ENCODE measurements at places on chromosomes 3 and 15. TPM values are rescaled to one million over a fixed set of nuclear protein-coding genes. Genes with fewer than 3 reads are reported as not detected.
A peak's percentile ranks its signal among the peaks of the same experiment; 100 is the strongest.

- no peaks in the 10 kb centered on the region for H3K27me3 ChIP-seq
- peaks cover 6% of the 10 kb centered on the region for H3K4me1 ChIP-seq
- no peak overlapping the region for H3K27ac ChIP-seq
- H3K4me3 ChIP-seq, result no peak overlapping the region
- no peaks in the 10 kb centered on the region for H3K36me3 ChIP-seq
These were observed 75.9 kb downstream of the RFTN1 start for GRCh38 chr3:16437640-16438039.

GRCh38 chr3:152328841-152329240, 60.1 kb downstream of the MBNL1 start:
- no peak for DNase-seq
- no peak overlapping the region for H3K27ac ChIP-seq
- no peaks in the 10 kb centered on the region for H3K36me3 ChIP-seq
- H3K27me3 ChIP-seq, result no peaks in the 10 kb centered on the region
- 0 out of 2 replicates have a peak overlapping the region, but pooled peaks have one; percentile 18 for H3K4me3 ChIP-seq

Gene DIPK2A
- 0.03 TPM for polyA plus RNA-seq

GRCh38 chr3:71104121-71104541, 479.4 kb downstream of the FOXP1 start:
- peaks cover 64% of the 10 kb centered on the region for H3K4me1 ChIP-seq
- H3K27ac ChIP-seq, result peak overlapping the region; percentile 96
- DNase-seq, result no peak
- H3K4me3 ChIP-seq, result no peak overlapping the region

DNA sequence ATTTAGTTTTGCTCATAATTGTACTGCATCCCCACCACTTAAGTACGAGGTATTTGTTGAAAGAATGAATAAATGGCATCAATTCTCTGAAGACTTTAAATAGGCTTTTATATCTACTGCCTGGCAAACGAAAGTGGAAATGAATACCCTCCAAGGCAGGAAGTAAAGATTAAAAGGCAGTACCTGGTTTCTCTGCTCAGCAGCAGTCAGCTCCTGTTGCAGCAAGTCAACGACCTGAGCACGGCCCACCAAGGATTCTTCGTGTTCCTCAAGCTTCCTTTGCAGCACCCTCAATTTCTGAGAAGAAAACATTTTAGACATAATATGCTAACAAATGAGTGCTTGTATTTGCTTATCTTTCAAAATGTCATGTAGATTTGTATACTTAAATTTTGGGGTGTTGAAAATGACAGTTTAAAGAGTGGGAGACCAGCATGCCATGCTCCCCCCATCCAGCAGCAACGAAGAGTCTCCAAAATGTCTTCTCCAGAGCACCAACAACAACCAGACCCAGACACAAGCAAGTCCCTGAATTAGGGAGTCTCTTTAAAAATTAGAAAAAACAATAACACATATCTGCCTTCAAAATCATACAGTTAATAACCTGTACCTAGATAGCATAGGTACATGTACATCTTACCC, 31.2 kb downstream of the GOLGB1 start:
- H3K4me3 ChIP-seq, result no peak overlapping the region
- no peak for DNase-seq
- H3K4me1 ChIP-seq, result no peaks in the 10 kb centered on the region
- no peaks in the 10 kb centered on the region for H3K27me3 ChIP-seq
- no peak overlapping the region for H3K27ac ChIP-seq

GRCh38 chr3:65873028-65873427, 165.7 kb downstream of the MAGI1 start:
- H3K4me3 ChIP-seq, result no peak overlapping the region
- DNase-seq, result no peak
- peaks cover 6% of the 10 kb centered on the region for H3K4me1 ChIP-seq
- no peaks in the 10 kb centered on the region for H3K27me3 ChIP-seq
- H3K27ac ChIP-seq, result no peak overlapping the region

GRCh38 chr3:148903022-148903442, 37.9 kb downstream of the CPA3 start:
- peaks cover 5% of the 10 kb centered on the region for H3K4me1 ChIP-seq
- no peak overlapping the region for H3K4me3 ChIP-seq
- H3K27me3 ChIP-seq, result no peaks in the 10 kb centered on the region
- DNase-seq, result no peak

Gene NMB
- polyA plus RNA-seq, result 6.5 TPM

Gene SPINK8
- polyA plus RNA-seq, result not detected

Gene ZNF502
- 3.2 TPM for polyA plus RNA-seq

- H3K27ac ChIP-seq, result peak overlapping the region; percentile 43
- peaks cover 20% of the 10 kb centered on the region for H3K36me3 ChIP-seq
- DNase-seq, result no peak
These were observed 7.6 kb downstream of the CHSY1 start for GRCh38 chr15:101244036-101244781.

- no peak for DNase-seq
- peaks cover 8% of the 10 kb centered on the region for H3K4me1 ChIP-seq
- no peaks in the 10 kb centered on the region for H3K27me3 ChIP-seq
- no peak overlapping the region for H3K27ac ChIP-seq
- no peak overlapping the region for H3K4me3 ChIP-seq
- no peaks in the 10 kb centered on the region for H3K36me3 ChIP-seq
These were observed 60.1 kb downstream of the MGLL start for GRCh38 chr3:127762077-127762786.

DNA sequence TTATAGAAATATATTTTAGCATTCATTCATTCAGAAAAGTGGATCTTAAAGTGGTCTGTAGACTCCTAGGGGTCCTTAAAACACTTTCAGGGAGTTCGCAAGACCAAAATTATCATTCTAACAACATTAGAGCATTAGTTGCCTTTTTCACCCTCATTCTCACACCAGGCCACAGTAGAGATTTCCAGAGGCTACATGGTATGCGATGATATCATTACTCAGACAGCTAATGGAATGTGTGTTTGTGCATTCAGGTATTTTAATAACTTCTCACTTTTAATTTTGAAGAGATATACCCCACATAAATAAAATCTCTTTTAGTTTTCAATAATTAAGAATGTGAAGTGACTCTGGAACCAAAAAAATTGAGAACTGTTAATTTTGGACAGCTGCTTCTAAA, 206.9 kb downstream of the NSUN3 start:
- no peak overlapping the region for H3K4me3 ChIP-seq
- H3K4me1 ChIP-seq, result no peaks in the 10 kb centered on the region
- H3K36me3 ChIP-seq, result no peaks in the 10 kb centered on the region
- no peak overlapping the region for H3K27ac ChIP-seq
- H3K27me3 ChIP-seq, result no peaks in the 10 kb centered on the region

GRCh38 chr3:38019658-38020341, 9.6 kb downstream of the PLCD1 start:
- H3K36me3 ChIP-seq, result peaks cover 19% of the 10 kb centered on the region
- DNase-seq, result no peak
- no peak overlapping the region for H3K4me3 ChIP-seq
- no peak overlapping the region for H3K27ac ChIP-seq
- H3K4me1 ChIP-seq, result no peaks in the 10 kb centered on the region
- no peaks in the 10 kb centered on the region for H3K27me3 ChIP-seq

GRCh38 chr3:7075117-7075516, 214.2 kb downstream of the GRM7 start:
- no peaks in the 10 kb centered on the region for H3K4me1 ChIP-seq
- no peaks in the 10 kb centered on the region for H3K36me3 ChIP-seq
- no peaks in the 10 kb centered on the region for H3K27me3 ChIP-seq

- H3K36me3 ChIP-seq, result no peaks in the 10 kb centered on the region
- no peaks in the 10 kb centered on the region for H3K4me1 ChIP-seq
- no peak overlapping the region for H3K4me3 ChIP-seq
These were observed 120.0 kb downstream of the TMCO5A start for GRCh38 chr15:38054488-38054887.

DNA sequence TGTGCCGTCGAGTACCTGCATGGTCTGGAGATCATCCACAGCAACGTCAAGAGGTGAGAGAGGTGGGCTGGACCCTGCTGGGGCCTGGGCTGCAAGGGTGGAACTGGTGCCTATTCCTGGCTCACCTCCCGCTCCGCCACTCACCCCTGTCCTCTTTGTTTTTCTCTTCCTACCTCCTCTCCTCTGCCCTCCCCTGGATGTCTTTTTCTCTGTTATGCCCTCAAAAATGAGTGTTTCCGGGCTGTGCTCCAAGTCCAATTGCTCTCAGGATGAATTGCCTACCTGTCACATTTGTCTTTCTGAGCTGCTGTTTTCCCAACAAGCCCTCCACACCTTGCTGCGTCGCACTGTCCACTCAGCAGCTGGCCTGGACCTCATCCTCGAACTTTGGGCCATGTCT, 28.5 kb upstream of the TATDN2 start:
- 0 out of 2 replicates have a peak, but pooled peaks cover 1% of the 10 kb centered on the region for H3K4me1 ChIP-seq
- H3K4me3 ChIP-seq, result no peak overlapping the region
- H3K36me3 ChIP-seq, result peaks cover 15% of the 10 kb centered on the region
- no peaks in the 10 kb centered on the region for H3K27me3 ChIP-seq

Gene KIF23
- polyA plus RNA-seq, result 23.3 TPM

DNA sequence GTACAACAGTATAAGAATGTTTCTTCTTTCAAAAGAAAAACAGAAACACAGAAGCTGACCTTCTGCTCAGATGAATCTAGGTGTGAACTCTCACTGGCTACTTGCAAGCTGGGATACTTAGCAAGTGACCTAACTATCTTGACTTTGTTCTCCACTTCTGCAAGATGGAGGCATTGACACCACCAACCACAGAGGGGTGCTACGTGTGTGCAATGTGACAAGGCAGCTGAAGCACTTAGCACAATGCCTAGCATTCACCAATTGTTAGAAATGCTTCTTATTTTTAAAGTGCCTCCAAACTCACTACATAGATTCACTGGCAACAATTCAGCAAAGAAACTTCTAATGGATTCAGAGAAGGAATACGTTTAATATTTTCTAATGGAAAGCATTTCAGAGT, 331.4 kb upstream of the WNT5A start:
- no peak for DNase-seq
- no peaks in the 10 kb centered on the region for H3K27me3 ChIP-seq
- H3K27ac ChIP-seq, result no peak overlapping the region
- no peaks in the 10 kb centered on the region for H3K4me1 ChIP-seq

Gene CCNB2
- 46.6 TPM for polyA plus RNA-seq

Gene CLDN1
- 1.8 TPM for polyA plus RNA-seq

- peaks cover 32% of the 10 kb centered on the region for H3K36me3 ChIP-seq
- no peaks in the 10 kb centered on the region for H3K4me1 ChIP-seq
- H3K27me3 ChIP-seq, result no peaks in the 10 kb centered on the region
- no peak for DNase-seq
- H3K27ac ChIP-seq, result no peak overlapping the region
These were observed 32.1 kb downstream of the HERC2 start for GRCh38 chr15:28289694-28290463.

DNA sequence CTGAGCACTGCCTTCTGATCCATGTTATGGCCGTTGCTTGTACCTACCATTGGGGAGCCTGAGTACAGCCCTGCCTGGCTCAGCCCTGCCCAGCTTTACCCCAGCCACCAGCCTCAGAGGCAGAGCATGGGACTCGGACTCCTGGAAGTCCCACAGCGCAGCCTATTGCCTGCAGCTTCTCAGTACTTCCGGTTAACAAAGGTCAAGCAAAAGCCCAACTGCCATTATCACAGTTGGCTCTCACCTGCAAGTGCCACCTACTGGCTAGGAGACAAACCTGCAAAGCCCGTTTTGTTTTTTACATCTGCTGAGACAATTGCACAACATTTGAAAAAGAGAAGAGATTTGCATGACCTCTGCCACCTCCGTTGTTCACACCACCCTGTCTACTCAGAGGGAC, 1081.7 kb downstream of the NAALADL2 start:
- no peak overlapping the region for H3K4me3 ChIP-seq
- DNase-seq, result no peak
- no peak overlapping the region for H3K27ac ChIP-seq

DNA sequence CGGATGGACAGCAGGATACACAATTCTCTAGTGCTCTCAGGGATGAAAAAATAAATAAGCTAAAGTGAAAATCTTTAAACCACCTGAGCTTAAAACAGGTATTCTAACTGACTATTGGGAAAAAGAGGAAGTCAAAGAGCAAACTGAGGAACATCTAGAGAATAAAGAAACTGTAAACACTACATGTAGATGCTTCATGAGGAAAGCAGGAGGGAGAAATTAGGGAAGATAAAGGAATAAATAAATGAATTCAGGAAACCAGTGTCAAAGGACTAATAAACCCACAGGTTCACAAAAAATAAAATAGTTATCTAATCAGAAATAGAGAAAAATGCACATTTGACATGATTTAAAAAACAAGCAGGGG, 525 bp upstream of the MCCC1 start:
- H3K27me3 ChIP-seq, result no peaks in the 10 kb centered on the region
- peaks cover 13% of the 10 kb centered on the region for H3K4me1 ChIP-seq
- no peak for DNase-seq
- H3K4me3 ChIP-seq, result peak overlapping the region; percentile 96
- H3K36me3 ChIP-seq, result no peaks in the 10 kb centered on the region

Gene SLC9C1
- not detected for polyA plus RNA-seq

DNA sequence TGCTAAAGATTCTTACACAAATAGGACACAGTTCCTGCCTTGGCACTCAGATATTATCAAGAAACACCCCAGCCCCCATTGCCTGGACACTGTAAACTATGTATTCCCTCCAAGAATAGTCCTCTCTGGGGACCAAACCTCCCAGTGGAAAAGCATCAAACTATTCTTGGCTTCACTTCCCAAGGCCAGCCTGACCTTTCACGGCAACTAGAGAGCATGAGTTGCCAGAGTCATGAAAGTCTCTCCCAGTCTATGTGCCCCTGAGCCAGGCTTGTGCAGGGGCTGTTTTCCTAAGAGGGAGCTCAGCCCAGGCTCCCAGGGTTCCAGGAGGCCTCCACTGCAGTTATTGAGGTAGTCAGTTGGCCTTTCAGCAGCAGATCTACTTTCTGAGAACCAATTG, 251.9 kb upstream of the TGFBR2 start:
- no peak overlapping the region for H3K27ac ChIP-seq
- no peaks in the 10 kb centered on the region for H3K36me3 ChIP-seq
- no peak overlapping the region for H3K4me3 ChIP-seq
- H3K4me1 ChIP-seq, result peaks cover 5% of the 10 kb centered on the region
- no peaks in the 10 kb centered on the region for H3K27me3 ChIP-seq

- no peak overlapping the region for H3K27ac ChIP-seq
- no peaks in the 10 kb centered on the region for H3K4me1 ChIP-seq
- H3K27me3 ChIP-seq, result 0 out of 2 replicates have a peak, but pooled peaks cover 4% of the 10 kb centered on the region
- no peaks in the 10 kb centered on the region for H3K36me3 ChIP-seq
These were observed 47.0 kb downstream of the GRK7 start for GRCh38 chr3:141810161-141810560.

- no peak for DNase-seq
- no peak overlapping the region for H3K4me3 ChIP-seq
- no peaks in the 10 kb centered on the region for H3K4me1 ChIP-seq
- H3K36me3 ChIP-seq, result peaks cover 17% of the 10 kb centered on the region
These were observed 19.8 kb downstream of the CDV3 start for GRCh38 chr3:133593243-133593642.

Gene XCR1
- polyA plus RNA-seq, result not detected

Gene SEMA3G
- polyA plus RNA-seq, result 0.10 TPM

GRCh38 chr3:31278532-31278931, 254.2 kb upstream of the STT3B start:
- no peaks in the 10 kb centered on the region for H3K36me3 ChIP-seq
- no peaks in the 10 kb centered on the region for H3K4me1 ChIP-seq
- no peak overlapping the region for H3K27ac ChIP-seq
- H3K27me3 ChIP-seq, result no peaks in the 10 kb centered on the region
